ENCODE measurements at places on chromosomes 7 and 10.

GRCh38 chr7:99623091-99623693 lies 6.4 kb downstream of the ZSCAN25 start:
- no peak for DNase-seq

DNA sequence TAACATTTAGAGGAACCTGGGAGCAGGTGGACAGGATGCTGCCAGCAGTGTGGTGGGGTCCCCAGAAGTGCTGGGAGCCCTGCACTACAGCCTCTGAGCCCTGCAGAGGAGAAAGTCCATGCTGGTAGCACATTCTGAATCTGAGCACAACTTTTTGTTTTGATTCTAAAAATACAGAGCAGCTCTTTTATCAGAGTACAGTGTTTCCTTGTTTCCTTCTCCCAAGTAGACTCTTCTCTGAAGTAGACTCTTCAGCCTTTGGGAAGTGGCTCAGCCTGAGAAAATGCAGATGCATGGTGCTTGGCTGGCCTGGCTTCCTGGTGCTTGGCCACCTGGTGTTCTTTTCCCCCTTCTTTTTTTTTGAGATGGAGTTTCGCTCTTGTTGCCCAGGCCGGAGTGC lies 9.1 kb downstream of the ADCY1 start:
- DNase-seq: no peak

GRCh38 chr10:60343254-60343653 lies 46.4 kb downstream of the ANK3 start:
- DNase-seq: no peak

- no peak for DNase-seq
Observed at GRCh38 chr10:70267161-70267933, 16.5 kb downstream of the NPFFR1 start.

DNA sequence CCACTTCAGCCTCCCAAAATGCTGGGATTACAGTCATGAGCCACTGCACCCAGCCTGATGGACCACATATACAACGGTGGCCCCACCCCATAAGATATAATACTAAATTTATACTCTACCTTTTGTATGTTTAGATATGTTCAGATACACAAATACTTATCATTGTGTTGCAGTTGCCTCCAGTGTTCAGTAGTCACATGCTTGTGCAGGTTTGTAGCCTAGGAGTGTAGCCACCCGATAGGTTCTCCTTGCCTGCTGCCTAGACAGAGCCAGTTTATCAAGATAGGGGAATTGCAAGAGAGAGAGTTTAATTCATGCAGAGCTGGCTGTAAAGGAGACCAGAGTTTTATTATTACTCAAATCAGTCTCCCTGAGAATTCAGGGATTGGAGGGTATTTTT lies 9.6 kb downstream of the CCL24 start:
- DNase-seq: no peak

- DNase-seq: no peak
Observed at GRCh38 chr7:8442051-8442813, 8.8 kb downstream of the NXPH1 start.

DNA sequence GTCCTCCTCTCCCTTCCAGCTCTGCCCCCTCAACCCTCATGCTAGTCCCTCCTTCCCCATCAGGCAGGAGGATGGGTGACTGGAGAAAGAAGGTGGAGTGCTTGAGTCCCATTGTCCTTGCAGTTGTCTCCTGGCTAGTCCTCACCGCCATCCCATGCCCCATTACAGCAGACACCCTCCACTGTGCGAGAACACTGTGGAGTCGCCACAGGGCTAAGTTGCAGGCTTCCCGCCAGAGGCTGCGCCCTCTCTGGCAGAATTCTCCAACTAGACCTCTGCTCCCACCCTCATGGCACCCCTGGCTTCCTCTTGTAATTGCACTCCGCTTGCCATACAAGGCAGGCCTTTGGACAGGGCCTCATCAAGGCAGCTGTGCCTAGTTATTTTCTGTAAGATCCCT lies 3.1 kb downstream of the GIMAP2 start:
- DNase-seq: no peak

- no peak for DNase-seq
Observed at GRCh38 chr7:9307131-9307530, 873.7 kb downstream of the NXPH1 start.

- DNase-seq: no peak
Observed at GRCh38 chr10:4242561-4243035, 457.6 kb upstream of the KLF6 start.

DNA sequence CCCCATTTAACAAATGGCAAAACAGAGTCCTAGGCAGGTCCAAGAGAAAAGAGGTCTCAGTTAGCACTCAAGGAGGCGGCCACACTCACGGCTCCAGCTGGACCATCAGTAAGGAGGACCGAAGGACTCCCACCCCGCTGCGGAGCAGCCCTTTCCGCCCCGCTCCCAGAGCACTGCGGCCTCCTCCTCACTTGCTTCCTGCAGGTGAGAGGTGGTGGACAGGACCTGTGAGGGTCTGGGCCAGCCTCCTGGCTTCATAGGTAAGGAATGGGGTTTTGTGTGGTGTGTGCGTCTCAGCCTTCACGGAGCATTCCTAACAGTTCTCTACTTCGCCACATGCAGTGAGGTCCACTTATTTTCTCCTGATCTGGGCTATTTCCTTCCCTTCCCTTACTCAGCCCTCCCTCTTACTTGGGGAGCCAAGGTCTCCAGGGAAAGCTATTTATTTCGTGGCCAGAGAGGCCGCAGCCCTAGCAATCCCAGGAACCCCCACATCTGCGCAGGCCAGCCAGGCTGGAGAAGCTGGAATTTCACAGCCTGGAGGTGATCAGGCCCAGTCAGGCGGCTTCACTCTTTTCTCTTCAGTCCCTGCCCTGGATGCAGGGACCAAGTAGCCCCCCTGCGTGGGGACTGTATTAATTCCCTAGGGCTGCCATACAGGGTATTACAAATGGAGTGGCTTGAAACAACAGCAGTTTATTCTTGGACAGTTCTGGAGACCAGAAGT lies 45.9 kb downstream of the ZNF783 start:
- no peak for DNase-seq

DNA sequence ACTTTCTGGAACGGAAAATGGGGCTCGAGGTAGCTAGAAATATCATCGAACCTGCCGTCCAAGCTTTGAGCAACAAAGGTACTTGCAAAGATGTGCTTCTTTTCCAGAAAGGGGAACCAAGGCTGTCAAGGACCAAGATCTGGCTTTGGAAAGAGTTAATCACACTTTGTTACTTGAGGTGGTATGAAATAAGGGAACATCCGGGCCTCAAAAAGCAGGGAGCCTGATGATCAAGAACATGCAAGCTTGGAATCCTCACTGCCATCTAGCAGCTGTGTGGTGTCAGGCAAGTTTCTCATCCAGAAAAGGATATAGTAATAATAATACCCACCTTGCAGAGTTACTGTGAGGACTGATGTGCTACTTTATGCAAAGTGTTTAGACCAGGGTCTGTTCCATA lies 329.5 kb downstream of the GRID1 start:
- no peak for DNase-seq

DNA sequence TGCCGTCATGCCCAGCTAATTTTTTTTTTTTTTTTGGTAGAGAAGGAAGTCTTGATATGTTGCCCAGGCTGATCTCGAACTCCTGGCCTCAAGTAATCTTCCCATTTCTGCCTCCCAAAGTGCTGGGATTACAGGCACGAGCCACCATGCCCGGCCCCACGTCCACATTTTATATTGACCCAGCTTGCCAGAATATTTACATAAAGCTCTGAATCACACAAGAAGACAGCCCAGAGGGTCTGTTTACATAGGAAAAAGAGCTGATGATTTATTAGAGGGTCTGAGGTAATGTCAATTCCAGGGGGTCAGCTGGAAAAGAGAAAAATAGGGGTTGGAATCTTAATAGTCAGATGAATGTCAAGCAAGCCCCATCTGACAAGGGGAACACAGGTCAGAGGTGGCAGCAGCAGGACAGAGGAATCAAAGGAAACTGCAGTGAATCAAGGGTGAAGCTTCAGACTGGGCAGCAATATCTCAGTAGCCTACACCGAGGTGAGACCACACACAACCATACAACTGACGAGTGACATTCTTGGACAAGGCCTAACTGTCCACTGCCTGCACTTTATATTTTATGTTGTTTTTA lies 15.8 kb upstream of the SLF2 start:
- no peak for DNase-seq

GRCh38 chr7:100603726-100604027 lies 1.5 kb downstream of the PCOLCE start:
- DNase-seq: no peak

DNA sequence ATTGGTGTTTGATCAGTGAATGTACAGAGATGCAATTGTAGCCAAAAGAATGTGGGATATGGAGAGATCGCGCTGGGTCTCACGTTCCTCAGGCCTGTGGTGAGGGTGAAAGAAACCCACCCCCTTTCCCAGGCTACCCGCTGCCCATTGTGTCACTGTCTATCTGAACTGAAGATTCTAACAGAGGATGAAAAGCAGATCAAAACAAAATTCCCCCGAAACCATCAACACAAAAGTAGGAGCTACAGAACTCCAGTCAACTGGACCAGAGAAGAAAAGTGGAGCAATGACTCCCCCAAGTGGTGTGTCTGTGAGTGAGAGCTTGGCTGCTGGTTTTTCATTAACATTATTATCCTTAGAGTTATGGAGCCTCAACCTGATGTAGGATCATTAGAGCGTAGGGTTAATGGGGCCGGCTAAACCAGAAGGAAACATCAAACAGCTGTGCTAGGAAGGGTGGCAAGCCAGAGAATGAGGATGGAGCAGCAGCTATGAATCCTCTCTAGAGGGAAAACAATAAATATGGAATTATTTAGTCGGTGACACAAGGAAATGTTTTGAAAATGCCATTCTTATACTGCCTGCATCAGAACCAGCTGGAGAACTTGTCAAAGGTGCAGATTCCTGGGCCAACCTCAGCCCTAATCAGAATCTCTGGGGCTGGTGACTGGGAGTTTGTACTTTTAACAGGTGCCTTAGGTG lies 38.3 kb downstream of the AKR1B1 start:
- no peak for DNase-seq

GRCh38 chr10:79181698-79182521 lies 113.1 kb downstream of the ZMIZ1 start:
- DNase-seq: no peak

DNA sequence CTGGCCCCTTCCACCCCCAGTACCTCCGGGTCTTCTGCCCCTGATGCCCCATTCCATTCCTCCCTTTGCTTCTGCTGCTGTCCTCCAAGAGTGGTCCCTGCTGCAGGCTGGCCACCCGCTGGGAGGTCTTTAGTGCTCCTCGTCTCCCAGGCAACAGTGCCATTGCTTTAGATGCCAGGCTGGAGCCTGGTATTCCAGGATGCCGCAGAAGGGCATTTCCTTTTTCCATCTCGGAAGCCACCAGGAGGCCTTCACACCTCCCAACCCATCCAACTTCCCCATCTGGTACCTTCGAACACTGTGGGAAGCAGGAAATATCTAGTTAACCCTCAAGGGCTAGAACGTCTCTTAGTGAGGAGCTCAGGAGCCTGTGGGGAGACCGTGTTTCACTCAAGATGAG lies 92.9 kb upstream of the DUSP5 start:
- no peak for DNase-seq

GRCh38 chr7:50988988-50989387 lies 206.3 kb upstream of the GRB10 start:
- no peak for DNase-seq

DNA sequence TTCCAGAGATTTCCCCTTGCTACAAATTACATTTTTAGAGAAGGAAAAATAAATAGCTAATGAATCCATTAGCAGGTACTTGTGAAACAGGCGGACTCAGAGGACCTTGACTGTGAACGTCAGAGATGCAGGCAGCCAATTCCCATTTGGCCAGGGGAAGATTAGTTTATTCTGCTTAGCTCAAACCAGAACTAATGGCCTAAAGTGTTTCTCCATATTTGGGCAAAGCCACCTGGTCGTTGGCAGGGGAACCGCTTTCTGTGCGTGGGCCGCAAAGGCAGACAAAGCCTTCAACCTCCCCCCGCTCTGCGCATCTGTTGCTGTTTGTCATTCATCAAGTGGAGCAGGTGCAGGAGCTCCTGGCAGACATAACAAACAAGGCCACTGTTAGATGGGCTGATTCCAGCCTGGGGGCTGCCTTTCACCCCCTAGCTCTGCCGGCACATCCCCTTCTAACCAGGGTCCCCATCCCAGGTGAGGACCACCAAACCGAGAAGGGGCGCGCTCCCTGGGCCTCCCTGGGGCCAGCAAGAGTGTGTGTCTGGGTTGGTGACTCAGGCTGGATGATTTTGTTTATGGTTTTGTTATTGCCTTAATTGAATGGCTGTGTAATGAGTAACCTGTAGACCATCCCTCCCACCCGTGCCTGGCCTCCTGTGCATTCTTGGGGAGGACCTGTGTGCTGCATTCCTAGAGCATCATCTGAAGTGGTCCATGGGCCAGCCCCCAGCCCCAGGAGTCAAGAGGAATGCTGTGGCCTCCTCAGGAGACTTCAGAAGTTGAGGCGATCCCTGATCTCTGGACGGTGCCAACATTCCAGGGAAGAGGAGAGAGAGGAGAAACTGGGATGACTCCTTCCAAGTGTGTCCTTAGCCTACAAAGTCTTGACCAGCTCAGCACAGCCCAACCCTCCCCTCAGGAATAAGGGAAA lies 14.5 kb upstream of the CPA1 start:
- no peak for DNase-seq

- DNase-seq: no peak
Observed at GRCh38 chr7:131040467-131040932, 287.2 kb upstream of the MKLN1 start.

DNA sequence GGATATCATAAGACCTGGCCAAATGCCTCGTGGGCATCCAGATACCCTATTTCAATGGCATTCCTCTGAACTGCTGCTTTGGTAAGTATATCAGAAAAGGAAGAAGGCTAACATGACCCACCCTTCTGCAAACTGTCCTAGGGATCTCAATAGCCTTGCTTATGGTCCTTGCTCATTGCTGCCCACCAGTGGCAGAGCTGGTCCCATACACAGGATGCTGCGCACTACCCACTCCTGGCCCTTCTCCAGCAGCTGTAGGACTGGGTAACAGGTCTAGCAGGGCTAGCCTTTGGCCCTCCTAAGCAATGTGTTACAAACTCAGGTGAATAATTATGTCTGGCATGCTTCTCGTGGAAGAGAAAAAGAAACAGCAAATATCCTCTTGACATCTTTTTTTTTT lies 72.5 kb downstream of the C10orf90 start:
- no peak for DNase-seq

DNA sequence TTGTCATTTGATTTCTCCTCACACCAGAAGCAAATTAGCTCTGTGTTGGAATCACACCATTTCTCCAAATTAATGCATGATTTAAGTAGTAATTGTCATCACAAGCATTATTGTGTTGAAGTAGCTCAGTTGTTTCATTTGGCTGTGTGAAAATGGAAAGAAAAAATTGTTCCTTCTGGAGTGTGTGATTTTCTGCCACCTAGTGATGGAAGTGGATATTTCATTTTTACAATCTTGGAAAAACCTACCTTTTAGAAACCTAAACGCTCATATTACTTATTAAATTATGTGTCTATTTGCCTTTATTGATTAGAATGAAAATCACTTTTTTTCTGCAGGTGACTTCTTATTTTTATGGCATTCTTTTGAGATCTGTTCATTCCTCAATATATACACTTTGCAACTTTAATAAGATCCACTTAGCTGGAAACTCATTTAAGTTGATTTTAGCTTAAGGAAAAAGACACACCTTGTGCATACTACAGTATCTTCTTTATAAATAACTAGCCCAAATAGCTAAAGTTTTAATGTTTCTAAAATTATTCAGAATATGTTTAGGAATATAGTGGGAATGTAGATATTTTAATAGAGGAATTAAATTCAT lies 50.0 kb downstream of the SRI start:
- no peak for DNase-seq

GRCh38 chr10:110011681-110012080 lies 3.9 kb downstream of the ADD3 start:
- no peak for DNase-seq

All from T-helper 22 cell (primary cell).